Activated CD4-positive, alpha-beta T cell treated with anti-CD3 and anti-CD28 coated beads for 4 hours (primary cell): ENCODE measurements at places on chromosomes 5 and 9.

DNA sequence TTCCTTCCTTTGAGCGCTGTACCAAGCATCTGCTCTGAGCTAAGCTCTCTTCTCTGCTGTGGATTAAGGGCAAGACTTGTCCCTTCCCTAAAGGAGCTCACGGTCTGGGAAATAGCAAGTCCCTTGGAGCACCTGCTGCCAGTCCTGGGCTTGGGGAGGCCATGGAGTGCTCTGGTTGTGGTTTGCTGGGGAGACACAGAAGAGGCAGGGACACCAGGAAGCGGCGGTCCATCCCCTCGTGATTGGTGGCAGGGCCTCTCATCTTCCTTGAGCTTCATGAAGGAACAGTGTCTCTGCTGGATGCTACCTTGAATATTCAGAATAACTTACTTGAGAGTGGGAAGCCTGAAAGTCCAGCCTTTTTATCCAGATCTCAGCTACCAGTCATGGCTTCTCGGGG, 35.3 kb downstream of the COL5A1 start:
- DNase-seq = no peak

GRCh38 chr5:135835766-135836165, 1.3 kb downstream of the SLC25A48 start:
- no peak for DNase-seq

DNA sequence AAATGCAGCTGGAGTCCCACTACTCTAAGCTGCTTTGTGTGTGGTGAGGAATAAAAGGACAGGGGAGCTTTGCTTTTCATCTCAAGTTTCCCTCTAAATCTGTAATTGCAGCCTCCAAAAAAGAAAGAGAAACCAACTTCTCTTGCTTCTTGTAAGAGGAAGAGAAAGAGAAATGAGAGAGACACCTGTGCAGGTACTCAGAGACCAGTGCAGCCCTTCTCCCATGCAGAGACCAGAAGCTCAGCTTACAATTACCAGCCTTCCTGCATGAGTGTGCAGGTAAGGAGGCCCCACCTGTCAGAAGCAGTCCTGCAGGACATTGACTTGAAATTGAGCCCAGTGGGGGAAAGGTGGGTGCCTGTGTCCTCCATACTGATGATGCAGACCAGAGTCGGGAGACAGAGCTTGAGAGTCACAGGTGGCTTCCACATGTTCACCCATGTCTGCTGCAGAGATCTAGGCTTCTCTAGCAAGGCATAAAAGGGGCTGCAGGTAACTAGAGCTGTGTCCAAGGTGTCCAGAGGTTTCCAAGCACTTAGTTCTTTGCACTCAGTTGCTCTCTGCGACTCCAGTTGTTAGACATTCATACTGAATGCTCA, 15.3 kb upstream of the MED10 start:
- DNase-seq = no peak

DNA sequence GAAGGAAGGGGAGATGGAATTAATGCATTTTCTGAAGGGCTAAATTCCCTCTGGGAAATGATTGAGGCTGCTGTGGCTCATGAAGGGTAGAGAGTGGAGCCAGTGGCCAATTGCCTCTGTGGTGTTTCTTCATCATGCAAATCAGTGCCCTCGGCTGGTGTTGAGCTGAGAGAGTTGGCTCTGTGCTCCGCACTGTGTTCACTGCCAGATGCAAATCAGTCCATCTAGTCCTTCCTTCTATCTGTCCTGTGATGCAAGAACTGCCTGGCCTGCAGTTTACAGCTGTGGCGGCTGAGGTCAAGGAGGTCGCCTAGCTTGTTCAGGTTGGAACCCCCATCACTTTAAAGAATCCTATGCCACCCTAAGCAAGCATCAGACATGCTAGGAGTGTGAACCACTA, 6.0 kb downstream of the TMEM171 start:
- DNase-seq = no peak
